Posterior vena cava (tissue), 2 donors: ENCODE measurements at places on chromosomes 16 and 17. TPM values are rescaled to one million over a fixed set of nuclear protein-coding genes. Genes with fewer than 3 reads are reported as not detected.

The RPUSD1 gene
- 11.4 TPM for total RNA-seq

The TP53TG3D gene
- not detected for total RNA-seq

The FBXO39 gene
- not detected for total RNA-seq

DNA sequence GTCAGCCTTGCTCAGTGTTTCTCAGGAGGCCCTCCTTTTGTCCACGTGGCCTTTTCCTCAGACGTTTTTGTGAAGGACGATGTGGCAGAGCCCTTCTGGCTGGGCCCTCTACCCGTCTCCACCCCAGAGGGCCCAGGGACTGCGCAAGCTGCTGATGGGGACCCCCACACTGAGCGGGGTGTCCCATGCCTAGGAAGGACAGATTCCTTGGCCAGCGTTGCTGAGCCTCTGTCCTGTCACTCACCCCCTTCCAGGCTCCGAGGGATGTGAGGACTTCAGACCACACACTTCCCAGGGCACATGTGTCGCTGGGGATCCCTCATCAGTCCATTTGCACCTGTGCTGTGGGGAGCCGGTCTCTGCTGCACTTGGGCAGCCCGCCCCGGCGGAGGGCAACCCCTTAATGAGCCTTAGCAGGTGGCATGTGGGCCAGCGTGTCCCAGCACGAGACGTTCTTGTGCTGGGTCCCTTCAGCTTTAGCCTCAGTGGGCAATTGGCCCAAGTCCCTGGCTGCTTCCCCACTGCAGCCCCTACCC lies 48.3 kb downstream of the NT5M start:
- DNase-seq = peak; percentile 76

DNA sequence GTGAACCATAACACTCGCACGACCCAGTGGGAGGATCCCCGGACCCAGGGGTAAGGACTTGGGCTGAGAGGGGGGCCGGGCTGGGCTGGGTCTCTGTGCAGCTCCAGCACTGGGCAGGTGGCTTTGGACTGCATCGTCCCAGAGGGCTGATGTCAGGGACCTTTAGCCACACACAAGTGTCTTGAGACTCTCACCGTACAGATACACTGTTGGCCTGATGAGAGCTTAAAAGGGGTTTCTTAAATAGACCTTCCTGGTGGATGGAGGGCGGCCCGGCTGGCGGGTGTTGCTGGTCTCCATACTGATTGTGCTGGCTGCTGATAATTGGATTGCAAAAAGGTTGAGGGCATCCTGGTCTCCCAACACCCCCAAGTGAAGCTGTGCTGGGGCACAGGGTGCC lies 21.7 kb upstream of the CLEC18A start:
- no peak for DNase-seq

- DNase-seq = no peak
These were observed 14.2 kb downstream of the USP36 start for GRCh38 chr17:78826421-78826820.

- DNase-seq = no peak
These were observed 92.2 kb downstream of the CMC2 start for GRCh38 chr16:80914379-80915078.

GRCh38 chr16:88816736-88817535 lies 5.2 kb upstream of the APRT start:
- no peak for DNase-seq
